ENCODE measurements at places on chromosomes 12 and 14. TPM values are rescaled to one million over a fixed set of nuclear protein-coding genes. Genes with fewer than 3 reads are reported as not detected.

DNA sequence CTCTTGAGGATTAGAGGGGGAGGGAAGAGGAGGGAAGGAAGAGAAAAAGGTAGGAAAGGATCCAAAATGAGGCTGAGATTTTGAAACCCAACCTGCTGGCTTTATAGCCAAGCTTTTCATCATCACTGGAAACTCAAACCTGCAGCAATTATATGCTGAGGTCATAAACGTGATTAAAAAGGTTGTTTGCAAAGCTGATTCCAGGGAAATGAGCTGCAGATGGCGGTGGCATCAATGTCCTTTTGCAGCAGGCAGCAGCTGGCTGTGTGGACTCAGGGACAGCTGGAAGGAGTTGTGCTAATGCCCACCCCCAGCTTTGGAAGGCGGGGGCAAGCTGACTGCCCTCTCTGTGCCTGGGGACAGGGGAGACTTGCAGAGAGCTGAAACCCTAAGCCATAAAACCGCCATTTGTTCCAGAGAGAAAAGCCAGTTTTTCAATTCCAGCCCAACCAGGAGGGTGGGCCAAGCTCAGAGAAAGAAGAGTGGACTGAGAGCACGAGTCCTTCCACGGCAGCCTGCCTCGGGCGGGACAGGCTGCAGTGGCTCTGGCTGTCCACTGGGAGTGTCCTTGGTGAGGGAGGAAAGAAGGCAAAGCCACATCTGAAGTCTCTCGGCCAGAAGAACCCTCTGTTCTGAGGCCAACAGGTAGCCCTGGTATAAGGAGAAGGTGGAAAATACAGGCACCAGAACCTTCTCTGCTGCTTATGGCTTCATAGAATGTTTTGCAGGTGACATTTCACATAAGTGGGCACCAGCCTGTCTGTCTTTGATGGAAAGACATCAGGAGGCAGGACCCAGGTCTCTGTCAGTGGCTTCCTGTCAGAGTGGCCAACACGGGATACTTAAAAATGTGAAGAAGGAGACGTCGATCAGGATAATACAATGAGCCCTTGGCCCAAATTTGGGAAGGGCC, 90.7 kb downstream of the SINHCAF start:
- peak; percentile 81 for DNase-seq

DNA sequence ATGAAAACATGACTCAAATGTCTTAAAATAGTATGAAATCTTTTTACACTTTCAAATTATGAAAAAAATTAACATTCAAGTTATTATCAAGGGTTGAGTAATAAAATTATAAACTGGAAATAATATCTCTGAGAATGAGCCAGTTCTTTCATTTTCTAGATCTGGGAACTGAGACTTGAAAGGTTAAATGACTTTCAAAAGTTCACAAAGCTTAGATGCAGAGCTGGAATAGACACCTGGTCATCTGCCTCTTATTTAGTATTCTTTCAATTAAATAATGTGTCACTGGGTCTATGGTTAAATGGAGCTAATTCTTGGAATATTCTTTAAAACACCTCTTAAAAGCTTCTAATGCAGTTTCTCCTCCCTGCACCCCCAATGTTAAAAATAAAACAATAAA, 86.6 kb downstream of the CDK17 start:
- DNase-seq = no peak

Gene AICDA
- not detected for total RNA-seq

- no peak for DNase-seq
These were observed 13.7 kb downstream of the KRT72 start for GRCh38 chr12:52587563-52587962.

DNA sequence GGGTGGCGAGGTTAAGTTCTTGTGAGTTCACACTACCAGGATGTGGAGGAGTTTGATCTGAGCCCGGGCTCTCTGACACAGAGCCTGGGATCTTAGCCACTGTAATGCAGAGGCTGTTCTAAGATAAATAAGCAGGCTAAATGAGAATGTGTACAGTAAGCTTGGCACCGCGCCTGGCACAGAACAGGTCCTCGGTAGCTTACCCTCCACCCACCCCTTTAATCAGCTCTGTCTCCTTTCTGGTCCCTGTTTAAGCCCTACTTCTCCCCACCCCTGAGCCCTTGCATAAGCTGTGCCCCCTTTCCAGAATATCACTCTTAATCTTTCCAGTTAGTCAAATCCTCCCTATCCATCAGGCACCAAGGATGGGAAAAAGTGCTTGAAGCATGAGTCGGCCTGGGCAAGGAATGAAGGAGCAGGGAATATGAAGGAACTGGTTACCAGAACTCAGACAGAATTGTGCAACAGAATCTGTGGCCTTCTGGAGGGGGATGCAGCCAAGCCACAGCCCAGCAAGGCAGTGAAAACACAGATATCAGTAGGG, 32.8 kb upstream of the CMKLR1 start:
- DNase-seq = peak; percentile 90

Gene NRXN3
- 1.8 TPM for total RNA-seq

Gene CLEC7A
- under 0.01 TPM for total RNA-seq

DNA sequence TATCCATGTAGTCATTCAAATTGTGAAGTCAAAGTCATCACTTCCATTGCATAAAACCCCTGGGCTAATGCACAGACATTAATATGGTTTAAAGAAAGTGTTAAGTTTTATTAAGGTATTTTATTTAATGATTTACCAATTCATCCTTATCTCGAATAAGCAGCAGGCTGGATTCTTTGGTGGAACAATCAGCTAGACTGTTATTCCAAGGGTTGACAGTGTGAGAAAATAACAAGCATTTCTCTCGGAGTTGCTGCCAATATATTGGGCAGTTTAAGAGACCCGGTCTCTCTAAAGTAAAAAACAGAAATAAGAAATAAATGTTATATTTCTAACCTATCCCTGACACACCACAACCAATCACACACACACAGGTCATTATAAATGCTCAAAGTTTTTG, 9.4 kb downstream of the KLRB1 start:
- DNase-seq = no peak

Gene AKAP6
- 2.2 TPM for total RNA-seq

- peak; percentile 42 for DNase-seq
These were observed 12.6 kb downstream of the GPRC5A start for GRCh38 chr12:12903642-12904609.

DNA sequence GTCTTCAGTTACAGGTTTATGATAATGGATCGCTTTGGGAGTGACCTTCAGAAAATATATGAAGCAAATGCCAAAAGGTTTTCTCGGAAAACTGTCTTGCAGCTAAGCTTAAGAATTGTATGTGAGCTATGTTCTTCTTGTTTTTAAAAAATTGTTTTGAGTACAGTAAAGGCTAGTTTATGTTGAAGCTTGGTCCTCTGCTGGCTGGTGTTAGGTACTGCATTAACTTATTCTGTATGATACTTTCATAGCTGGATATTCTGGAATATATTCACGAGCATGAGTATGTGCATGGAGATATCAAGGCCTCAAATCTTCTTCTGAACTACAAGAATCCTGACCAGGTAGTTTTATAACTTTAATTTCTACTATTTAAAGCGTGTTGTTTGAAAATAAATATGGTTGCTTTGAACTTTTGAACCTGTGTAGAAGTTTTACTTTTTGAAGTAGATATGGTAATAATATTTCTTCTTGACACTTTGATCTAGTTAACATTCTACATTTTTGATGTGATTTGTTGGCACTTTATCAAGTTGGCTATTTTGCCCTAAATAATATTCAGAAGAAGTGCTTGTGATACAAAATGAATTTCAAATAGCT, 55.7 kb downstream of the VRK1 start:
- DNase-seq = peak; percentile 49

Gene SIX1
- total RNA-seq = 21.5 TPM

Gene KRT74
- total RNA-seq = not detected

- DNase-seq = peak; percentile 84
These were observed 53.3 kb downstream of the BICD1 start for GRCh38 chr12:32159925-32160324.

Gene NUAK1
- 21.7 TPM for total RNA-seq

GRCh38 chr12:47717443-47718193, 7.7 kb downstream of the ENDOU start:
- peak; percentile 95 for DNase-seq

GRCh38 chr14:86321151-86321550, 791.2 kb downstream of the FLRT2 start:
- DNase-seq = no peak

GRCh38 chr12:79344855-79345847, 345.6 kb downstream of the PAWR start:
- no peak for DNase-seq

Gene HHIPL1
- total RNA-seq = 12.3 TPM

Gene TAMALIN
- 4.7 TPM for total RNA-seq

DNA sequence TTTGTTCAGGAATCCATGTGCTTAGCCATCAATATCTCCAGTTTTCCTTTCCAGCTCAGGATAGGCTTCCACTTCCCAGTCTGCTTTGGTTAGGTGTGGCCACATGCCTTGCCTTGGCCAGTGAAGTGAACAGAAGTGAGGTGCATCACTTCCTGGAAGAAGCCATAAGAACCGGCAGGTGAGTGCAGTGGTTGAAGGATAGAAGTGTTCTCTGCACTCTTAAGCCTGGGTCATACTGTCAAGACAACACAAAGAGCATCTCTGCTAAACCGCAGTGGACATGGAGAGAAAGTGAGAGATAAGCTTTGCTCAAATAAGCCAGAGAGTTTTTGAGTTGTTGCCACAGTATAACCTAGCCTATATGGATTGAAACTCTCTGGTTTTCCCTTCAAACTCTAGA, 11.4 kb downstream of the GNG2 start:
- DNase-seq = no peak

DNA sequence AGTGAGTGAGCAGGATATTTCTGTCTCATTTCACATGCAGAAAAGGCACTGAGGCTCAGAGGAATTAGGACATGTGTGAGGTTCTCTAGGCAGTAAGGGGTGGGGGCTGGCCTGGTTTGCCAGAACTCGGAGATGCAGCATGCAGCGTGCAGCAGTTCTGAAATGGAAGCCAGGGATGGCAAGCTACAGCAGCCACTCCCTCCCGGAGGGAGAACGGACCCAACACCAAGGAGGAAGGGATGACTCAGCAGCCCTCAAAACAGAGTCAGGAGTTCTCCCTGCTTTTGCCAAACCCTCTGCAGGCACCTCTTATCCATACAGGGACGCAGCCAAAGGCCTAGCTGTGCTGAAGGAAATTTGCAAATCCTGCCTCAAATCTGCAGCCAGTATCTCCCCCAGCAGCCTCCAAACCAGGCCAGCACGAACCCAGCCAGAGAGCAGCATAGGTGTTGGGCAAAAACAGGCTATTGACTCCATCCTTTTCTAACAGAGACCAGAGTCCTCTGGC, 10.3 kb upstream of the SERPINA3 start:
- DNase-seq = peak; percentile 91

Gene PIANP
- not detected for total RNA-seq

GRCh38 chr14:56501909-56502530, 77.6 kb upstream of the TMEM260 start:
- DNase-seq = no peak

DNA sequence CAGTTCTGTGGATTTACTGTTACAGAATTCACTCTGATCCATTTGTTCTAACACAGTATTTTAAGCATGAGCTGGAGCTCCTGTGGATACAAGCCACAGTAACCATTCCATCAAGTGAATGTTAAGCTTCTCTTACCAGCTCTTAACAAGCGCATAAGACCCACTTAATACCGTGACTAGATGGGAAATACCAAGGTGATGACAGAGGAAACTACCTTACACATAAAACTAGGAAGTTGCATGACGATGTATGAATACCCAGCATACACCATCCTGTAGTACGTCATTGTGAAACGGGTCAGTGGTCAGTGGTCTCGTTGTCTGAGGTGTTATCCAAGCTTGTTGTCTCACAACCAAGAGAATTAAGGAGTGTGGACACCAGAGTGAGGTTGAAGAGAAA, 2.0 kb upstream of the GALC start:
- DNase-seq = no peak

DNA sequence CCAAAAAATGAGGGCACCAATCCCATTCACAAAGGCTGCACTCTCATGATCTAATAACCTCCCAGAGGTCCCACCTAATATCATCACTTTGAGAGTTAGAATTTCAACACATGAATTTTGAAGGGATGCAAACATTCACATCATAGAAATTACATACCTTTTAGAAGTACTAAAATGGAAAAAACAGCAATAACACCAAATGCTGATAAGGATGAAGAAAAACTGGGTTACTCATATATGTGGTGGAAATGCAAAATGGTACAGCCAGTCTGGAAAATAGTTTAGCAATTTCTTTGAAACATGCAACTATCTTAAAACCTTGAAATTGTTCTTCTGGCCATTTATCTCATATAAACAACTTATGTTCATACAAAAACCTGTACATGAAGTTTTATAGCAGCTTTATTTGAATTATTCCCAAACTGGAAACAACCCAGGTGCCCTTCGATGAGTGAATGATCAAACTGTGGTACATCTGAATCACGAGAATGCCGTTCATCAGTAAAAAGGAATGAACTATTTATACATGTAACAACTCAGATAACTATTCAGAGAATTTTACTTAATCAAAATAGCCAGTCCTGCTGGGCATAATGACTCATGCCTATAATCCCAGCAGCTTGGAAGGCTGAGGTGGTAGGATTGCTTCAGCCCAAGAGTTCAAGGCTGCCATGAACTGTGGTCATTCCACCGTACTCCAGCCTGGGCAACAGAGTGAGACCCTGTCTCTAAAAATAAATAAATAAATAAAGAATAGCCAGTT, 109.4 kb upstream of the SSTR1 start:
- DNase-seq = no peak

DNA sequence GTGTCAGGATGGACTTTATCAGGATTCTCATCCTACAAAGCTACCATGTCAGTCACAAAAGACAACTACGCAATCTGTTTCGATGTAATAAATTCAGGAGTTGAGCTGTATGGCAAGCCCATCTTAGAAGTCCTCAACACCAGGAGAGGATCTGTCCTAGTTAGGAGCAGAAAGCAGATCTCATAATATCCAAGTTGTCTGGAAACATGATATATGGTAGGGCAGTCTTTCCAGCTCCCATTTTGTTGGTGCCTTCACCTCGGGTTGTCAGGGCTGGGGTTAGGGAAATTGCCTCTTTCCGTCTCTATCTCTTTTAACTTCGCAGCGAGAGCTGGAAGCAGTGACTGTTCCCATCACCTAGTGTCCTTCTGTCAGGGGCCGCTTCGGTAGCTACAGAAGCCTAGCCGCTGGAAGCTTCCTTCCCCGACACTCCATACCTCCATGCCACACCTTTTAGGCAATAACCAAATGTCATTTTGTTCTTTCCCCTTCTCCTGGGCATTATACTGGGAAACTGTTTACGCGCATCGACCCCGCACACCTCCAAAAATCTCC, 1.4 kb downstream of the NIN start:
- DNase-seq = no peak

- DNase-seq = no peak
These were observed 153.0 kb downstream of the SYNE2 start for GRCh38 chr14:64005822-64006221.

Gene SDR9C7
- total RNA-seq = not detected

Gene PRB2
- not detected for total RNA-seq

- no peak for DNase-seq
These were observed 1.5 kb upstream of the HOXC13 start for GRCh38 chr12:53937099-53937498.

Gene GPR68
- total RNA-seq = 8.5 TPM

- no peak for DNase-seq
These were observed 1218.9 kb upstream of the TMEM132C start for GRCh38 chr12:127048057-127048456.

GRCh38 chr14:102181187-102181586, 41.5 kb downstream of the WDR20 start:
- no peak for DNase-seq

GRCh38 chr12:57803319-57803893, 15.1 kb downstream of the AVIL start:
- peak; percentile 89 for DNase-seq

GRCh38 chr14:33542338-33543287, 408.3 kb downstream of the EGLN3 start:
- no peak for DNase-seq

Gene SERPINA9
- total RNA-seq = under 0.01 TPM

Gene OAS2
- 8.3 TPM for total RNA-seq

- DNase-seq = no peak
These were observed 38.3 kb downstream of the FGD6 start for GRCh38 chr12:95179011-95179410.
